ENCODE measurements at places on chromosomes 12 and 14.

DNA sequence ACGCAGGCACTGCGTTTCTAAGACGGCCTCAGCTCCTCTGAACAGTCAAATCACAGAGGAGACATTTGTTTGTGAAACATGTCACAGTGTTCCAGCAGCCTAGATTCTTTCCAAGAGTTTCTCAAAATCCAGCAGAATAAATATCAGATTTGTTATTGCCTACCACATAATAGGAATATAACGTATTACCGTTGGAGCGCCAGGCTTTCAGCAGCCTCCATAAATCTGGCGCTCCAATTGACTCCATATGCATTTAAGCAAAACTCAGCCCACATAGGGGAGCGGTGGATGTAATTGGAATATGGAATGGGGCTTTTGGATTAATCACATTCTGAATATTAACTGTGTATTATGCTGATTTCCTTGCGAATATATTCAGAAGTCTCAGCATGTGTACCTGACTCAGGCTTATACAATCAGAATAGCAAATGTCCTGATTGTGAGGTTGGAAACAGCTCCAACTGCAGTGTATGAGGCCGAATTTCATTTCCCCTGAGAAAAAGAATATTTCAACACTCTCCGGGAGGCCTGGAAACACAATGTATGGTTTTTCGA is 174.0 kb downstream of the ASCL4 start:
- no peak for DNase-seq

DNA sequence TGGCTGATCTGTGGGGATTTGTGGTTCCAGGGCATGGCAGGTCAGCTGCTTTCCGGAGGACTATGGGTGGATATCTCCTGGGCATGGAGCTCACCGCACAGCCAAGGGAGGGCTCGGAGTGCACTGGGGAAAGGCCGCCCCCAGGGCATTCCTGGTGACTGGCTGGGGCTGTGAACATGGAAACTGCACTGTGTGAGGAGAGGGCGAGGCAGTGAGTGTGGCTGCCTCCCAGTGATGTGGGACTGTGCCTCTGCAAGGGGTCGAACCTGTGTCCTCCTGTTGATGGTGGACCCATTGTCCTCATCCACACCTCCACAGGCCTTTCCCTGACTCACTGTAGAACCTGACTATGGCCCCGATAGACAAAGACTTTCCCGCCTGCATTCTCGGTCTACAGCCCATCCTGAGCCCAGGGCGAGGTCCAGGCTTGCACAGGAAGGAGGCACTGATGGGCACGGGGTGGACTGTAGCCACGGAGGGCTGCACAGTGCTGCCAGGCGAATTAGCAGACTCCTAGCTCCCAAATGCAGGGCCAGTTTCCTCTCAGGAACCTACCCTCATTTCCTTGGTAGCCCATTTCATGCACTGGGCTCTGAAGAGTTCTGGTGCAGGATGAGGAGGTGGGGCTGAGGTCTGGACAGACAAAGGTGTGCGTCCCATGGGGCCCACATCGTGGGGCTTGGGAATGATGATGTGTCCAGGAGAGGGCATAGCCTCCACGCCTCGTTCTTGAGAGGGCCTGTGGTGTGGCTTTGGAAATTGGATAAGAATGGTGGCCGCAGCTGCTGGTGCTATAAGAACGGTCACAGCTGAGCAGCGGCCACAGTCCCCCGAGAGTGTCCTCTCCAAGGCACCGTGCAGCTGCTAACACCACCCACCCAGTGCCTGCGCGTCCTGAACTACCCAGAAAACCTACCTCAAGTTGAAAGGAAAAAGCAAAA is 415.1 kb downstream of the TMEM121 start:
- no peak for DNase-seq

- no peak for DNase-seq
These were observed 155.4 kb downstream of the AACS start for GRCh38 chr12:125220404-125221273.

DNA sequence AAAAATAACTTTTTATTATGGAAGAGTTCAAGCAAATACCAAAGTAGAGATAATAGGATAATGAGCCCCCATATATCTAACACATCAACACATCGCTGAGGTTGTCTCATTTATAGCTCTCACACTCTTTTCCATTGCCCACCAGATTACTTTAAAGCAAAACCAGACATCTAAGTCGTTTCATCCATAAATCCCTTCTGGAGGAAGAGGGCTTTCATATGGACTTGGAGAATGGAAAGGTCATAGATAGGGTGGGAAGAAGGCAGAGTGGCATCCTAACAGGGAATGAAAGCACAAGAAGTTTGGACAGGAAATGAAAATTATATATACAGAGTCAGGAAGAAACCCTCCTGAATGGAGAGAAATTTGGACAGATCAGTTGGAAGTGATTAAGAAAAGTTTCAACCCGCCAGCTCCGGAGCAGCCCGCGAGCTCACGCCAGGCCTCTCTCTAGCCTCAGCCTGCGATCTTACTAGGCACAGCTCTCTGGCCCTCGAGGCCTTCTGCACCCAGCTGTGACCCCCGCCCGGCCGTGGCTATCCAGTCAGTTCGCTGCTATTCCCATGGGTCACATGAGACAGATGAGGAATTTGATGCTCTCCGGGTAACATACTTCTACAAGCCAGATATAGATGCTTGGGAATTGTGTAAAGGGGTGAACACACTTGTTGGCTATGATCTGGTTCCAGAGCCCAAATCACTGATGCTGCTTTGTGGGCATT is 48.4 kb upstream of the NID2 start:
- DNase-seq: no peak

GRCh38 chr12:130971925-130972585 is 18.3 kb downstream of the ADGRD1 start:
- DNase-seq: no peak

DNA sequence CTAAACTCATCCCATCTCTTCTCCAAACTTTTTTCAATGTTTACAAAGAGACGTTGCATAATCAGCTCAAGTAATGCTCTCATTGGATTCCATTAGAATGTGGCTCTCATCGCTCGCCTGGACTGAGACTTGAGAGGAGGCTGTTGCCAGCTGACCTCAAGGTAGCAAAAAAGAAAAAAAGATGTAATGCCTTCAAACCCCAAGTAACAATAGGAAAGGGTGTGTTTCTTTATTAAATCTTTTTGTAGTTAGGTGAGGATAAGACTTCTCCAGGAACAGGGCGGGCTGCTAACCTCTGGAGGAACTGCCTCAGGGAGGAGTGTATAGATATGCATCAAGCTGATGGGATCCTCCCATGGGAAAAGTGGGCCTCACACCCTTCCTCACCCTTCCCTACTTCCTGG is 956 bp upstream of the PTHLH start:
- no peak for DNase-seq

GRCh38 chr12:15563663-15564062 is 225.5 kb downstream of the EPS8 start:
- DNase-seq: no peak

DNA sequence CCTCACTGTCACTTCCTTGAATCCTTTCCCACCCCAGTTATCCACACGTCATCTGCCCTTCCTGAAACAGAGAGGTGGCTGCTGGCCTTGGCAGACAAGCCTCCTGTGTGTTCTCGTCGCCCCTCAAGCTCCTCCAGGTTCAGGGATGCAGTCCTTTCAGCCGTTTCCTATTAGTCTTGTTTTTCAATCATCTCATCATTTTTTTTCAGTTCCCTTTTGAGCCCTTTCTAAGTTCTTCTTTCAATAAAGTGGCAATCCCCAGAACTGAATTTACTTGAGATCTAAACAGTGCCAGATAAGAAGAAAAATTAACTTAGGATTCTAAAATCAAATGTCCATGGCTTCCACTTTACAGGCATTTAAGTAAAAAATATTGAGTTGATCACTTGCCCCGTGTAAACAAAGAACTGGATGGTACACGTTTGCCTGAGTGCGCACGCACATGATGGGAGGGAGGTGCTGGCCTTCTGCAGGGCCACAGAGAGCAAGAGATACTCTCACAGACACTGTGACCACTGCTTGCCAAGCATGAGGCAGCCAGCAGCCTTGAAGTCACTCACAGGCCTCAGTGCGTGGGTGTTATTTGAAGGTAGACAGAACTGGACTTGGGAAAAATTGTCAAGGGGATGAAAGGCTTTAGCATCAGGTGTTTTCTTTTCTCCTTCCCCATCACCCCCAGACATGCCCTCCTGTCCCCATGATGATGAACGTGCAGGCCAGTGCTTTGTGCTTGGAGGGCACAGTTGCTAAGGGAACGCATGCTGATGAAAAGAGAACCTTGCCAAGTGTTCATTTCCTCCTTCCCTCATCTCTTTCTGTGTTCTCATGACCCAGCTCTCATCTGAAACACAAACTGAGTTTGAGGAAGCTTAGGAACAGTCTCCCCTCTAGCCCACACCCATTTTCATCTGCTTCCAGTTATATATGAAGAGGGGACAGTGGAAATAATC is 408.3 kb downstream of the EGLN3 start:
- no peak for DNase-seq

DNA sequence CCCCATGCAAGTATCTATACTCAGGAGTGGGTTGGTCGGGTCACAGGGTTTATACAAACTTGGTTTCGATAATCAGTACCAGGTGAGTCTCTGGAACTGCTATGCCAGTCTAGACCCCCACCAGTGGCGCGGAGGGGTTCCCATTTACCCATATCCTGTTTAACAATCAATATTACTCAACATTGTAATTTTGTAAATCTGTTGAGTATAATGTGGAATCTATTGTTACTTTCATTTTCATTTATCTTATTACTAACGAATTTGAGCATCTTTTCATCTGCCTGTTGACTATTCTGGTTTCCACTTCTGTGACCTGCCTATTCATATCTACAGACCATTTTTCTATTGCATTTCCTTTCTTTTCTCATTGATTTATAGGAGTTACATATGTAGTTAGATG is 275.2 kb upstream of the CRY1 start:
- peak; percentile 53 for DNase-seq

- DNase-seq: no peak
These were observed 434.6 kb upstream of the RGS6 start for GRCh38 chr14:71497645-71498086.

DNA sequence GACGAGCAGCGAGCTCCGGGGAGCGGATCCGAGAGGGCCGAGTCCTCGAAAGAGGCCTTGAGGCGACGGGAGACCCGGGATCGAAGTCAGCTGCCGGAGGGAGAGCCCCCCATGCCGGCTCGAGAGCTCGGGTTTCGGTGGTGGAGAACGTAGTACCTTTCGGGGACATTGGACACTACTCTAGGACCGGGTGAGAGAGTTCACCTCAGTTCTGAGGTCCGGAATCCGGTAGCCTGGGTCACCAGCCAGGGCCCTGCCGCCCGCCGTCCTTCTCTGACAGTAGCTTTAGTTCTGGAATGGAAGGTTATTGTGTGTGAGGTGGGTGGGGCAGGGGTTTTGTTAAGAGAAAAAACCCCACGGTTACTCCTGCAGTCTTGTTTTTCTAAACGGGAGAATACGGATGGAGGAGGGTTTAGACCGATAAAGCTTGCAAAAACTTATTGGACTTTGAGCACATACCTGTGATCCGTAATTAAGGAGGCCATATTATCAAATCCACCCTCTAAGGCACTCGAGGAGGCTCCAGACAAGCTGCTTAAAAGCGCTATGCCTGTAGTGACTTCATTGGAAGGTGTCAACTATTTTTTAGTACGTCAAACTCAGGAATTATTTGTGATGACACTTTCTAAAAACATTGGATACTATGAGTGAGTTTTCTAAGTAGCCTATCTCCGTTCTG is 765 bp downstream of the SCYL2 start:
- no peak for DNase-seq

DNA sequence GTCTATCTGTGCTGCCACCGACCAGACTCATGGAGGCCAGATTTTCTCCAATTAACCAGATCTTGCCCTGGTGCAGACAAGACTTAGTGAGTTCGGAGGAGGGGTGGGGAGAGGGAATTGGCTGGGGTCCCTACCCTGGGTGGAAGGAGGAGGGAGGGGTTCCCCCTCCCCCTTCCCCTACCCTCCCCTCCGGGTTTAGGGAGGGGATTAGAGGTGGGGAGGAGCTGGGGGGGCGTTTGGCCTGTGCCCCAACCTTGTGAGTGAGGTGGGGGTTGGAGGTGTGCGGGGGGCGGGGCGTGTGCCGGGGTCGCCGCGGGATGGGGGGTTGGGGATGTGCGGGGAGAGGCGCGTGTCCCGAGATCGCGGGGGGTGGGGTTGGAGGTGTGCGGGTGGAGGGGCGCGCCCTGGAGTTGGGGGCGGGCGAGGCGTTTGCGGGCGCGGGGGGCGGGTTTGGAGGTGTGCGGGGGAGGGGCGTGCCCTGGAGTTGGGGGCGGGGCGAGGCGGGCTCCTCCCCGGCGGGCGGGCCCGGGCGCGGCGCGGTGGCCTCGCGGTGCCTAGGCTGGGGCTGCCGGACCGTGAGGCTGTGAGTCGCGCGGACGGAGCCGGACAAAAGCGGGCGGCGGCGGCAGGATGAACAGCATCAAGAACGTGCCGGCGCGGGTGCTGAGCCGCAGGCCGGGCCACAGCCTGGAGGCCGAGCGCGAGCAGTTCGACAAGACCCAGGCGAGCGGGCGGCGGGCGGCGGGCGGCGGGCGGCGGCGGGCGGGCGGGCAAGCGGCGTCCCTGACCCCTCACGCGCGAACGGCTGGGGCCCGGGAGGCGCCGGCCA is at the start of gene HIP1R:
Gene HIP1R (plus strand): TSS at position 537 of the 829 bp plus-strand sequence. CDS start 94 bp downstream, at position 631.
- peak; percentile 70 for DNase-seq

All from stimulated activated CD4-positive, alpha-beta T cell treated with anti-CD3 and anti-CD28 coated beads, Interleukin-4, amount 100 ng/mL, for 1 hour (primary cell).